ENCODE measurements at places on chromosomes 1 and 21. TPM values are rescaled to one million over a fixed set of nuclear protein-coding genes. Genes with fewer than 3 reads are reported as not detected.

DNA sequence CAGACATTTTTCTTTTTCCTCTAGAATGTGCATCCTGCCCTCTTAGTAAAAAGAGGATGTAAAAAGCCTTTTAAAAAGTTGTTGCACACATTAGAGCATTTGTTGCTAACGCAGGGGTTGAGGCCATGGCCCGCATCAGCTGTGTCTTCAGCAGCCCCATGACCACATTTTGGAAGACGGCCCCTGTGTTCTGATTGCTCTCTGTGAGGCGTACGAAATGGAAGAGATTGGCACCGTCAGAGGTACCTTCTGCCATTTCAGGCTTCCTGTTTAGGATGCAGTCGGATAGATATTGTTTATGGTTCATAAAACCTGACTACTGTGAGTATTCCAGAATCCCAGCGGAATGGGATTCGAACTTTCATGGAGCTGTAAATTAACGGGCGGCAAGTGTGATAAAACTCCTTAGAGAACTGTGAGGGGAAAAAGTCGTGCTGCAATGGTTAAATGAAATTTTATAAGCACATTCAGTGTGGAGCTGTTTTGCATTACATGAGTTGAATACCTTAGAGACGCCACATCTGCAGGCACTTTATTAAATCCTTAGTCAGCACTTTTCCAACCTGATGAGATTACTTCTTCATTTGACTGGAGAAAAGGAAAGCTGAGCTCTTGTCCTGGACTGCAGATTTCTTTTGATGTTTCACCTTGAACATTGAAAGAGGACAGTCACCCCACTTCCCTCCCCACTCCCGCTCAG lies 273.9 kb downstream of the TM2D1 start:
- DNase-seq: no peak
- no peaks in the 10 kb centered on the region for H3K36me3 ChIP-seq
- H3K4me1 ChIP-seq: peaks cover 2% of the 10 kb centered on the region
- no peaks in the 10 kb centered on the region for H3K27me3 ChIP-seq

GRCh38 chr1:220826729-220827128 lies 40.0 kb downstream of the MTARC1 start:
- no peaks in the 10 kb centered on the region for H3K36me3 ChIP-seq
- no peak overlapping the region for H3K27ac ChIP-seq
- no peaks in the 10 kb centered on the region for H3K27me3 ChIP-seq

DNA sequence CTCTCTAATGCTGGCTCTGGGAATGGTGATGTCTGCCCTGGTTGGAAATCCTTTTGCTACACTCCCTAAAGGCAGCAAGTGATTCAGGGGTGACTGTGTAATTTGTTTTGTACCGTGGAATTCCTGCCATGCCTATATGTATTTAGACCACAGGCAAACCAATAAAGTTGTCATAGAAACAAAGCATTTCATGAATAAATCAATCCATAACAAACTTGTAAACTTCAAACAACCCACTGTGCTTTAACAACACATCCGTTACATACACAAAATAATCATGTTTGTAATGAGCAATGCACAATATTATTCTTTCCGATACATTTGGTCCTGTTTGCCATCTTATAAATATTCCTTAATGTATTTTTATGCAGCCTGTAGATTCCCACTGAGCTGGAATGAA lies 330.3 kb upstream of the SNX7 start:
- H3K4me3 ChIP-seq: no peak overlapping the region
- no peak for DNase-seq
- H3K27me3 ChIP-seq: no peaks in the 10 kb centered on the region
- no peaks in the 10 kb centered on the region for H3K4me1 ChIP-seq

DNA sequence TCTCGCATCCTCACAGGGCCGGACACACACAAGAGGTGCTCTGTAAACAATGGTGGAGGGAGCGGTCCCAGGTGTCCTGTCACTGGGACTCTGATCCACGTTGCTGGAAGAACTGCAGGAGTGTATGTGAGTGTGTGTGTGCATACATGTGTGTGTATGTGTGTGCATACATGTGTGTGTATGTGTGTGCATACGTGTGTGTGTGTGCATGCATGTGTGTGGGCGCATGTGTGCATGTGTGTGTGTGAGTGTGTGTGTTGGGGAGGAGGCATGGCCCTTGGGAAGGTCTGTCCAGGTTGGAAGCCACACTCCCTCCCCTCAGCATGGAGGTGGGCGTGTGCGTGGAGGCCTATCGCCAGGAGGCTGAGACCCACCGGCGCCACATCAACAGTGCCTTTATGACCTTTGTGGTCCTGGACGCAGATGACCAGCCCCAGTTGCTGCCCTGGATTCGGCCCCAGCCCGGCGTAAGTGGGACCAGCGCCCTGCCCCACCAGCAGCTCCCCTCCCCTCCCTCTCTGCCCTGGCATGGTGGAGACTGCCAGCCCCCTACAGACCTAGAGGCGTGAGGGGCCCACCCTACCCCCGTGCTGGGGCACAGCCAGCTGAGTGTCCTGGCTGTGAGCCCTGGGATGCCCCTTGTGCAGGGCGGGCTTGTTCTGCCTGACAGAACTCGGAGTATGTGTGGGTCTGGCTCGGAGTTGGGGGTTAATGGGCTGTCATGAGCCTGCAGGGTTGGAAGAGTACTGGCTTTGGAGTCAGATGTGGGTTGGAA lies 22.2 kb downstream of the FAM151A start:
- no peak overlapping the region for H3K27ac ChIP-seq
- no peak overlapping the region for H3K4me3 ChIP-seq
- DNase-seq: no peak
- H3K27me3 ChIP-seq: no peaks in the 10 kb centered on the region

RORC gene
- total RNA-seq: 56.8 TPM

GRHL3 gene
- total RNA-seq: 0.90 TPM

PAQR7 gene
- 2.5 TPM for total RNA-seq
